ENCODE measurements at places on chromosomes 11 and 22.

- DNase-seq: no peak
Measured at GRCh38 chr22:45102896-45103420, 60.8 kb upstream of the NUP50 start.

- DNase-seq: no peak
Measured at GRCh38 chr11:130396965-130397364, 31.4 kb downstream of the ADAMTS8 start.

DNA sequence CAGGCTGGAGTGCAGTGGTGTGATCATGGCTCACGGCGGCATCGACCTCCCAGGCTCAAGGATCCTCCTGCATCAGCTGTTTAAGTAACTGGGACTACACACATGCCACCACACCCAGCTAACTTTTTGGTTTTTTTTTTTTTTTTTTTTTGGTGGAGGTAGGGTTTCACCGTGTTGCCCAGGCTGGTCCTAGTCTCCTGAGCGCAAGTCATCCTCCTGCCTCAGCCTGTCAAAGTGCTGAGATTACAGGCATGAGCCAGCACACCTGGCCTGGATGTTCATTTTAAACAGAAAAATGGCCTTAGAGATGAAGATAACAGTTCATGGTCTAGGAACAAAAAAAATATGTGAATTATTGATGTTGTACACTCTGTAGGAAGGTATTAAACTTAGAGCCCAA lies 13.6 kb upstream of the SLC25A18 start:
- no peak for DNase-seq

GRCh38 chr11:8313504-8314090 lies 49.9 kb upstream of the LMO1 start:
- no peak for DNase-seq

GRCh38 chr11:71305451-71306125 lies 53.2 kb upstream of the SHANK2 start:
- DNase-seq: no peak

DNA sequence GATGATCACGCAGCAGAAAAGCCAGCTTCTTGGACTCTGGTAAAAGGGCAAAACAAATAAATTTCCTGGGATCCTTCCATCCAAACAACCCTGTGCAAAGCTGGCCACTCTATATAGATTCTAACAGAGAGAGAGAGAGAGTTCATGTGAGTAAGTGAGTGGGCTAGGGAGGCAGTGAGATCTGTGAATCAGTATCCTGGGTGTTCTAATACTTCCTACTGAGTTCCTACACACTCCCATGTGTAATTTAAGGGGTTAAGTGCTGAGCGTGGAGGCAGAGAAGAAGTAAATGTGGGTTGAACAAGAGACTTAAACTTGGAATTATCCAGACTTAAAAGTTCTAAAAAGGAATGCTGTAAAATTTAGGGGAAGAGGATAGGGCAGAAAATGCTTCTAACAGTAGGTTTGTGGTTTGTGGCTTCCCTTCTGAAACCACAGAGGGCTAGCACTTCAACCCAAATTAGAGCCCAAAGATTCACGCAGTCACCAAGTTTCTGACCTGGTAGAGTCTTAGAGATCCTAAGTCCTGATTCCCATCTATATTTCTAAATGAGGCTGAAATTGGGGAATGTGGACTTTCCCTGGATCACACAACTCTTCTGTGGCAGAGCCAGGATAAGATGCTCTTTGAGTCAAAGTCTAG lies 413.9 kb downstream of the TENM4 start:
- no peak for DNase-seq

- DNase-seq: no peak
Measured at GRCh38 chr11:11535611-11536010, 86.2 kb downstream of the GALNT18 start.

Data from germinal center (tissue), 1 donor.